ENCODE measurements at places on chromosomes 2 and 18. TPM values are rescaled to one million over a fixed set of nuclear protein-coding genes. Genes with fewer than 3 reads are reported as not detected.

The AAMP gene
- polyA plus RNA-seq = 112 TPM

The NEU4 gene
- 0.88 TPM for polyA plus RNA-seq

GRCh38 chr2:120318626-120319025, 27.3 kb upstream of the INHBB start:
- DNase-seq = peak; percentile 71

GRCh38 chr18:63588909-63589308, 1.8 kb downstream of the SERPINB13 start:
- no peak for DNase-seq

DNA sequence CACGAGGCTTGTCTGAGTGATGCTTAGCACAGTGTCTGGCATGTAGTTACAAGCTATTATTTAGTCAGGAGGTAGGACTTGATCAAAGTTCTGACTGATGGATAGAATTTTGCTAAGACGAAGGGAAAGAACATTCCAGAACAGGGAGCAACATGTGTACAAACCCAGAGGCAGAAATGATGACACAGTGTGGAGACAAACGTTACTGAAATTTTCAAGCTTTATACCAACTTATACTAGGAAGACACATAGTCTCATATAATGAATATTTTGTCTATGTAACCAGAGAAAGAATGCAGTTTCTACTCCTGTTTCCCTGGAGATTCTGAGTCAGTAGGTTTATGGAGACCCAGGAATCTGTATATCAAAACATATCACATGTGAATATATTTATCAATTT, 123.4 kb downstream of the FAM124B start:
- DNase-seq = no peak

GRCh38 chr2:206721256-206721920, 3.2 kb upstream of the DYTN start:
- DNase-seq = no peak

GRCh38 chr18:36814994-36815393, 13.8 kb downstream of the TPGS2 start:
- no peak for DNase-seq

Data from testis (tissue), 5 donors.